Activated CD4-positive, alpha-beta T cell treated with anti-CD3 and anti-CD28 coated beads for 48 hours (primary cell): ENCODE measurements at places on chromosomes 2 and 18.

GRCh38 chr18:9244376-9244775, 90.2 kb upstream of the TWSG1 start:
- DNase-seq, result no peak

DNA sequence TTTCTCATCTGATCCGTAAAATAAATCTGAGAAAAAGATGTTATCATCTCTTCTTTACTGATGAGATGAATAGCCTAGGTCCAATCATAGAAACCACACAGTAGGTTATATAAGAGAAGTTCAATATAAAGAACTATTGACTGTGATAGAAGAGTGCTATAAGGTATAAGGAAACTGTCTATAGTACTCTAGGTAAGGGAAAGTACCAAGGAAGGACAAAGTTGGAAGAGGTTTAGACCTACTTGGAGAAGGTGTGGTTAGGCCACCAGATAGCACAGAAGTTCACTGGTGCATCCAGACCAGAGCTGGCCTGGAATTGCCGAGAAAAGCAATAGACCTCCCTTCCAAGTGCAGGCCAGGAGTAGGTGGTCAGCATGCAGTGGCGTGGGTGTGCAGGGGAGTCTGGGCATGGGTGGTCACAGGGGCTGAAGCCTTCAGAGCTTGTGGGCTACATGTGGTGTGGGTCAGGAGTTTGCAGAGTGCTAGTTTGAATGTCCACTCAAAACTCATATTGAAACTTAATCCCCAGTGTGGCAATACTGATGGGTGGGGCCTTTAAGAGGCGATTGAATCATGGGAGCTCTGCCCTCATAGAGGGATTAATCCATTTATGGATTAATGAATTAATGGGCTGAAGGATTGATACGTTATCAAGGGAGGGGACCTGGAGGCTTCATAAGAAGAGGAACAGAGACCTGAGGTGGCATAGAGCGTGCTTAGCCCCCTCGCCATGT, 86.3 kb downstream of the ALPK2 start:
- no peak for DNase-seq

DNA sequence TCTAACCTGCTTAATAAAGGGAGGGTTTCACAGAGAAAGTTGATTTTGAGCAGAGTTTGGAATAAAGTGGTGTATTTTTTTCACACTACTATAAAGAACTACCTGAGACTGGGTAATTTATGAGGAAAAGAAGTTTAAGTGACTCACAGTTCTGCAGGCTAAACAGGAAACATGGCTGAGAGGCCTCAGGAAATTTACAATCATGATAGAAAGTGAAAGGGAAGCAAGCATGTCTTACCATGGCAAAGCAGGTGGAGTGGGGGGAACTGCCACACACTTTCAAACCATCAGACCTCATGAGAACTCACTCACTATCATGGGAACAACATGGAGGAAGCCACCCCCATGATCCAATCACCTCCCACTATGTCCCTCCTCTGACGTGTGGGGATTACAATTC, 546.7 kb downstream of the EPHA4 start:
- no peak for DNase-seq

DNA sequence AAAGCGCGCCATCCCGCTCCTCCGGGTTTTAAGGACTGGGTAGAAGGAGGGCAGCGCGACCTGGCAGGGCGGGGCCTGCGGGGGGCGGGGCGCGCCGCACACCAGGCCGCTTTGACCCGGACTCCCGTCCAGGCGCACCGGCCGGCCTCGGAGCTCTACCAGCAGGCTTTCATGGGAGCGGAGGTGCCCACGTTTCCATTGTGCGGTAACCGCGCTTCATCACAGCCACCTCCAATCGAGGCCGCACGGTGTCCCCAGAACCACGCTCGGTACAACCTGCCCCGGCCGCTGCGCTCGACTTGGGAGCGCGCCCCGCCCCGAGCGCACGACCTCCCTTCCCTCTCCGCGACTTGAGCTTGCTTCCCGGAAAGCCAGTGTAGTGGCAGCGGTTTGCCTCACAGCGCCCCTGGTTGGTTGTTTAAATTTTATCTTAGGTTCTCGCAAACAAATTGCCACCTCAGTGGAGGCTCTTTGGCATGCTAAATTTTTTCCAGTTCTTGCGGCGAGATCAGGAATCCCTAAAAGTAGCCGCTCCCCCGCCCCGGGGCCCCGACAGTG, 280 bp upstream of the CYP1B1 start:
- peak; percentile 78 for DNase-seq

- DNase-seq, result no peak
Measured at GRCh38 chr18:25050605-25051004, 301.4 kb downstream of the ZNF521 start.

DNA sequence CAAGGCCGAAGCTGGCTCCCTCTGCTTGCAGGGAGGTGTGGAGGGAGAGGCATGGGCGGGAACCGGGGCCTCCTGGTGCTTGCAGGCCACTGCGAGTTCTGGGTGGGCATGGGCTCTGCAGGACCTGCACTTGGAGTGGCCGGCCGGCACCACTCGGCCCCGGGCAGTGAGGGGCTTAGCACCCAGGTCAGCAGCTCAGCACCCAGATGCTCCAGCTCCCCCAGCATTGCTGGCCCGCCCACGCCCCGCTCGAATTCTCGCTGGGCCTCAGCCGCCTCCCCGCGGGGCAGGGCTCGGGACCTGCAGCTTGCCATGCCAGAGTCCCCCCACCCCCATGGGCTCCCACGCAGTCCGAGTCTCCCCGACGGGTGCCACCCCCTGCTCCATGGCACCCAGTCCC, 176.2 kb upstream of the FAM98A start:
- DNase-seq, result no peak

GRCh38 chr2:100673691-100674485, 111.1 kb downstream of the PDCL3 start:
- DNase-seq, result no peak

DNA sequence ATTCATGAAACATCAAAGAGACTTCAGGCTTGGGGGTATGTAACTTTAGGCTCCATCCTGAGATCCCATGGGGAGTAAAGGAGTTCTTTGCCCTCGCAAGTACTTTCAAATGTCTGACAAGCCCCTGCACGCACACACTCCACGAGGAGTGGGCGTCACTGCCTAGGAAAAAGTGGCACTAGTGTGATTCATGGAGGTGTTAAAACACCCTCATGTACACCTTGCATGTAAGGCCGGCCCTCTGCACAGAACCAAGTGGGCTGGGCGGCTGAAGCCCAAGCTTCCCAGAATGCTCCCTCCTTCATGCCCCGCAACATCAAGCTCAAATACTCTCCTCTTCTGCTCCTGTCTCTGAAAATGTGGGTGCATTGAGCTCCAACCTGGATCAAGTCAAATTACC, 7.8 kb downstream of the HS1BP3 start:
- no peak for DNase-seq

DNA sequence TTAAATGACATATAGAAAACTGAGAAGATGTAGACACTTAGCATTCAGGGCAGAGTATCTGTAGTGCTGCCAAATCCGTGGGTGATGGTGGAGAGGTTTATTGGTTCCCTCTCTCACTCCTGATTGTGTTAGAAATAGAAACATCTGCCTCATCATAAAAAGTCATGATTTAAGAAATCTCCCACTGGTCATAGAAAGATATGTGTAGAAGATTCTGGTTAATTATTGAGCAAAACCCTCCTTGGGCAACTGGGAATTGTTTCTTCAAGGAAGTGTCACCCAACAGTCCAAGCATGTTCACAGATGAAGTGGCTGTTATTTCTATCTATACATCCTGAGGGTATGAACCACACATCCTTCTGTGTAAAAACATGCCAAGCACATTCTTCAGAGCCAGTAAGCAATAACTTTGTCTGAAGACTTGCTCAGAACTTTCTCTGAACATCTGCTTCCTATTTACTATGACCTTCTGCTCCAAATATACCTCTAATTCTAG, 33.6 kb upstream of the CHRNA1 start:
- no peak for DNase-seq

- no peak for DNase-seq
Measured at GRCh38 chr2:11628675-11629074, 41.3 kb downstream of the NTSR2 start.

GRCh38 chr18:21146016-21146415, 34.4 kb upstream of the ROCK1 start:
- DNase-seq, result no peak

DNA sequence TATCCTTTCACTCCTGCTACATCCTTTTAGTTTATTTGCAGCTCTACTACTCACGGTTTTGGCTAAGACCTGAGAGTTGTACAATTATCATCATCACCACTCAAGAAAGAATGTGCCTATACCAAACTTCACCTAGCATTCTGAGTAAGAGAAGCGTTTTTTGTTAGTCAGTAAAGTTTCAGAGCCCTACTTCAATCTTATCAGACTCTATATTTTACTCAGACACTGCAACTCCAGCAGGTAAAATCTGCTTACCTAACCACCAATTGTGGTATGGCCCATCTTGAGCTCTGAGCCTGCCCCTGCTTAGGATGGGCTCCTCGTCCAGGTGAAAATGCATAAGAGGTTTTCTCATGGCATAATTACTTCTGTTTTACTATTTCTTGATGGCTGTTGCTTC, 37.1 kb downstream of the ICOS start:
- peak; percentile 39 for DNase-seq

GRCh38 chr18:813172-814071, 1.4 kb upstream of the YES1 start:
- peak; percentile 65 for DNase-seq

- DNase-seq, result no peak
Measured at GRCh38 chr2:127462461-127462860, 44.2 kb downstream of the PROC start.

- no peak for DNase-seq
Measured at GRCh38 chr2:8720741-8721140, 38.9 kb downstream of the ID2 start.

- DNase-seq, result no peak
Measured at GRCh38 chr2:144448389-144449027, 71.4 kb downstream of the ZEB2 start.

DNA sequence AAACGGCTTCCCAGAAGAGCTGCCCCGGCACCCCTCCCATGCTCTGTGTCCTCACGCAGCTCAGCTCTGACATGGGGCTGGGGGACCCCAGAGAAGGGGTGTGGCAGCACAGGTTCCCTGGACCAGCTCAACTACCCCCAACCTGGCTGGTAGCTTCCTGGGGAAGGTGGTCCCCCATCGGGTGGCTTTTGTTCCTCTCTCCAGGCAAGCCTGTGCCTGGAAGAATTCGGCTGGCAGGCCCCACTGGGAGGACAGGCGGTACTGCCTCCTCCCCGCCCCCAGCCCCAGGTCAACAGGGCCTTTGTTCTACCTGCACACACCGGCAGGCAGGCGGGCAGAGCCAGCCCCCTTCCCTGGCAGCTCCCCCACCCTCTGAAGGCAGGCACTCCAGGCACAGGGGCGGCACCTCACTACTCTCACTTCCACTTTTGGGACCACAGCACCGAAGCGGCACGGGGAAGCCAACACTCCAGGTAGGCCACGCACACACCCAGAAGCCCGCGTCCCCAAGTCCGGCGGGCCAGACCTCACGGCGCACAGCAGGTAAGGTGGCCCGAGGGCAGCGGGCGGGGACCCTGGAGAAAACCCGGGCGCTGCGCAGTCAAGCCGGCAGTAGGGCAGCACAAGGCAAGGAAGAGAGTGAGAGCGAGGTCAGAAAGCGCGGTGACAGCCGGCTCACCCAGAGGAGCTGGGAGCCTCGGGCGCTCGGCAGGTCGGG, 1.3 kb downstream of the HS6ST1 start:
- DNase-seq, result peak; percentile 45

- DNase-seq, result no peak
Measured at GRCh38 chr2:74439803-74440377, 1.8 kb downstream of the RTKN start.

DNA sequence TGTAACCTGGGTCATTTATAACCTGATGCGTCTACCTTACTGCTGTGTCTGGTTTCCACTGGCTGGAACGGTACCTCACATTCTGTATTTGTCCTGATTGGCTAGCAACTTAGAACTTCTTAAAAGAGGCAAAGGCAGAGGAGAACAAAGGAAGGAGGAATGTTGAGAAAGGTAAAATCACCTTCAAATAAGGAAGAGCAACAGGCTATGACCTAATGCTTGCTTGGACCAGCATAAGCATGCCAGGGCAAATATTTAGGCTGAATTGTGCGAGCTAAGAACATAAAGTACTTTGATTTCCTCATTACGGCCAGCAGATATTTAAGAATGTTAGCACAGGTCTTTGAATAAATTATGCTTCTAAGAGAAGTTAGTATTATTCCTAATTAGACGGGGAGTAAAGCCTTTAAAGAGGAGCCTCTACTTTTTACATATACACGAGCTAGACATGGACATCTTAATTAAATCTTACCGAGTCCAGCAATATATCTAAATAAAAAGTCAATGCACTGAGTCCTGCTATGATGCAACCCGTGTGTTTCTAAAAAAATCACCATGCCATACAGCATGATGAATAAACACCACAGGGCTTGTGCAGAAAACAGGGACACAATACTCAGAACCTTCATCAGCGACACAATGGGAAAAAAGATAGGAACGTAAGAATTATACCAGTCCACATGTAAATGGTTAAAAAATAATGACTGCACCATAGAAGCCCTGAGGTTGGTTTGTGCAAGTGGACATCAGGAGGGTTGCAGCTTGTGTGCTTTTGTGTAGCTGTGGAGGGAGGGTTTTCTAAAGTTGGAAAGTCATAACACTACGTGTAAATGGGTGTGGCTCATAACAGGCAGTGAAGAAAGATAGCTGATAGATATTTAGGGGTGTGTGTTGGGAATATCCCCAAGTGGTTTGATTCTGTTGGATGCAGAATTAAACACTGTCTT, 14.2 kb downstream of the SEPTIN2 start:
- DNase-seq, result no peak

GRCh38 chr2:241635756-241636155, 1.2 kb downstream of the THAP4 start:
- no peak for DNase-seq

DNA sequence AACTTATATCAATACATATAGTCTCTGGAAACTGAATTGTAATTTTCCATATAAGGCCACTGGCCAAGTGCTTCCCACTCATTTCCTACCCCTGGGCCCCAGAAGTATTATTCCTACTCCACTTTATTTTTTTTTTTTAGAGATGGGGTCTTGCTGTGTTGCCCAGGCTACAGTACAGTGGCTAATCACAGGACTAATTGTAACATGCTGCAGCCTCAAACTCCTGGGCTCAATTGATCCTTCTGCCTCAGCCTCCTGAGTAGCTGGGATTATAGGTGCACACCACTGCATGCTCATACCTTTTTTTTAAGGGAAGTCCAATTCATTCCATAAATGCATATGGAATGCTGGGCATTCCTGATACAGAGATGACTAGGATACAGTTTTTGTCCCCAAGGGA, 6.4 kb upstream of the CNNM4 start:
- DNase-seq, result no peak

DNA sequence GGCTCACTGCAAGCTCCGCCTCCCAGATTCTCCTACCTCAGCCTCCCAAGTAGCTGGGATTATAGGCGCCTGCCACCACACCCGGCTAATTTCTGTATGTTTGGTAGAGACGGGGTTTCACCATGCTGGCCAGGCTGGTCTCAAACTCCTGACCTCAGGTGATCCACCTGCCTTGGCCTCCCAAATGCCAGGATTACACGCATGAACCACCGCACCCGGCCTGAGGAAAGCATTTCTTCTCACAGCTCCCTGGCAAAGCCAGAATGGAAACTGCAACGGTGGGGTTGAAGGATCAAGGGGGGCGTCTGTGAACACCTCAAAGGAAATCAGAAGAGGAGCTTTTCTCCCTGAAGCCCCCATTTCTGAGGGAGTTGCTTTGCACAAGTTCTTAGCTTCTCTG, 11.2 kb upstream of the TEX51 start:
- no peak for DNase-seq

GRCh38 chr2:102520009-102520408, 47.0 kb downstream of the SLC9A4 start:
- DNase-seq, result peak; percentile 33

GRCh38 chr2:211347328-211347727, 790.9 kb downstream of the CPS1 start:
- peak; percentile 2 for DNase-seq

GRCh38 chr2:24771764-24772586, 21.2 kb downstream of the PTRHD1 start:
- DNase-seq, result no peak
